ENCODE measurements at places on chromosomes 3 and 15.

GRCh38 chr15:100926258-100926657 lies 7.1 kb downstream of the LRRK1 start:
- DNase-seq: no peak

- no peak for DNase-seq
Observed at GRCh38 chr3:138692152-138692551, 83.6 kb downstream of the FAIM start.

- peak; percentile 96 for DNase-seq
Observed at GRCh38 chr15:70741107-70741531, 22.2 kb downstream of the UACA start.

GRCh38 chr3:195540027-195540426 lies 3.1 kb downstream of the PPP1R2 start:
- no peak for DNase-seq

DNA sequence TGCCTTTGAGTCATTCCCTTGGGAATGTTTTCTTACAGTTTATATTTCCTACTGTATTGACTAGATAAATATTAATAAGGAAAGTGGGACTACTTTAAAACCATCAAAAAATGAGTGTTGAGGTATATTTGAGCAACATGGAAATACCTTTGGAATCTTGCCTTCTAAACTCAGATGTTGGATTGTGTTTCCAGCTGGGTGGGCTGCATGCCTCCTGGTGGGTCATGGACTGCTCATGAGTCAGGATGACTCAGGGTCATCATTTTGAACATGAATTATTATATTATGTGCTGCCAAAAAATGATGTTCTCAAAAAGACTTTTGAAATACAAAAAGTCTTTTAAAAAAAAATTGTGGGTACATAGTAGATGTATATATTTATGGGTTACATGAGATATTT lies 41.1 kb upstream of the APH1B start:
- peak; percentile 68 for DNase-seq

- peak; percentile 4 for DNase-seq
Observed at GRCh38 chr15:92451225-92451825, 57.6 kb downstream of the ST8SIA2 start.

DNA sequence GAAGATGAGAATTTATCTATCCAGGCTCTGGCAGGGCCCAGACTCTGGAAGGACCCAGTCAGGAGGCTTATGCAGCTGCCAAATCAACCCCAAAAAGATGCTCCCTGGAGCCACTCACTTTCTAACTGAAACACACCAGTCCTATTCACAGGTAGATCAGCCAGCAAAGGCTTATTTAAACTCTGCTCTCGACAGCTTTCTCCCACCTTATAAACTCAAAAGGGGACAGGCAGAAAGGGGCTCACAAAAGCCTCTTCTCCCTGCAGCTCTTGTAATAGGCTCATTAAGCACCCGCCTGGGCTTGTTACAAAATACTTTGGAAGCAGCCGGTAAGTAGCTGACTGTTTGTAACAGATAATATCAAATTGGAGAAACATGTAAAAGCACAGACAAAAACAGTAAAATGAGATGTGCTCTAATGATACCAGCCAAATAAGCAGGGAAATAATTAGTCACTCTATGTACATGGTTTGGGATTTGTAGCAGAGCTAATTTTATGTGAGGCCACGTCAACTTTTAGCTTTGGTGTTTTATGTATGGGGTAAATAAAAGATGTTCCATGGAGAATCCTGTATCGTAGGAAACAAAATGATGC lies 213.8 kb downstream of the NR2F2 start:
- DNase-seq: no peak

GRCh38 chr3:189800436-189800835 lies 169.2 kb downstream of the TP63 start:
- DNase-seq: no peak

DNA sequence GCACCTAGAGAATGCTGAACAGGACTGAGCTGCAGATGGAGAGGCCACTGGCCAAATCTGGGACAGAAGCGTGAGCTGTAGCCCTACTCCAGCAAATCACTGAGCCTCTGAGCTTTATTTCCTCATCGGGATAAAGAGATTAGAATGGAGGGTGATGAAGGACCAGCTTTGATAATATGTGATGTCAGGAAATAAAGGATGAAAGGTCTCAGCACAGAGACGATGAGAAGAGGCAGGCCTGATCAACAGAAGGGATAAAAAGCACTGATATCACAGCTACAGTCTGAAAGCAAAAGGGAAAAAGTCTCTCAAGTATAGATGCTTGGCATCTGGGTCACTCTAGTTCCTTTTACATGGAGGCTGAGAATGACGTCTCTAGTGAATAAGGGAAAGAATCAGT lies 70.0 kb downstream of the DHX30 start:
- DNase-seq: no peak

- DNase-seq: peak; percentile 66
Observed at GRCh38 chr15:44101944-44102343, 93.1 kb downstream of the FRMD5 start.

DNA sequence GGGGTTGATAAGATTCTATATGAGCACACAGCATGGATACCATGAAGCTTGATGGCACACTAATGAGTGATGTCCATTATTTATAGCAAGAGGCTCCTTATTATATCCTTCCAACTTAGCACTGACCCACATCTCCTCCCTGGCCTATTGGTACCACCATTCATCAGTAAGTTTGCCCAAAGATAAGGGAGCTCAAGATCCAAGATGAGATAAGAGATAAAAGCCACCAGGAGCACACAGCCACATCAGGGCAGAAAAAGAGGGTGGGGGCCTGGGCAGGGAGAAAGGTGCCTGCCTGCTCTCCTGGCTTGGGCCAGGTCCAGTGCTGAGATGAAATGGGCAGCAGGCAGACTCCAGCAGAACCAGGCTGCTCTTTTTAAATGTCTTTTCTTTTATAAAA lies 4.4 kb upstream of the PPP1R14D start:
- no peak for DNase-seq

- no peak for DNase-seq
Observed at GRCh38 chr3:188742755-188743550, 428.8 kb upstream of the TPRG1 start.

DNA sequence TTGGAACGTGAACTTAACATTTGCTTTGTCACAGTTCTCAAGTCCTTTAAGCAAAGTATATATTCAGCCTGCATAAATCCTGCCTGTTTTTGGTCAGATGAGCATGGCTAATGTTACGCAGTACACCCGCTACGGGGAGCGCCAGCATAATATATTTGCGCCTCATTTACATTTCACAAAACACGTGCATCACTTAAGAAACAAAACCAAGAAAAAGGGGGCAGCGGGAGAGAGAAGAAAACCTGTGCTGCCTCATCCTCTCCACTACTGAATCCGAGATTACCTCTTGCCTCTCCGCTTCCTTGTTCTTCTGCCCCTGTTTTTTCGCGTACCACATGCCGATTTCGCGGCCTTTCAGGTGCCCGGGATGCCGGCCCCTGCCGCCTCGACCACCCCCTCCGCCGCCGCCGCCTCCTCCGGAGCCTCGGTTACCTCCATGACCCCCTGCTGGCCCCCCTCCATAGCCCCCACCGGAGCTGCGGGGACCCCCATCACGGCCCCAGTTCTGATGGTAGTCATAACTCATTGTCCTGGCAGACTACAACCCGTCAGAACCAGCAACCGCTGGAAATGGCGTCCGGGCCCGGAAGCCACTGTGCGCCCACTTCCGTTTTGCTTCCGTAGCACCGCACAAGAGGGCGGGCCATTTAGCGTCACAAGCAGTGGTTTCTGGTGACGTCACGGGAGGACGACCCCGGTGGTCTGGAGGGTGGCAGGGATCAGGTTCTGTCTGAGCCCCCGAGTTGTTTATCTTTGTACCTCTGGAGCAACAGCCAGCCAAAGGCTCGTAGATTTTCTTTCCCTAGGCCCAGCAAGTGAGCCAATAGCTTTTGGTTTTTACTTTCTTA lies at the start of gene DHX36:
Gene DHX36, minus strand, starts transcription at position 597 of the 848 bp plus-strand sequence. Its CDS starts 71 bp downstream, at position 526.
- DNase-seq: peak; percentile 95

DNA sequence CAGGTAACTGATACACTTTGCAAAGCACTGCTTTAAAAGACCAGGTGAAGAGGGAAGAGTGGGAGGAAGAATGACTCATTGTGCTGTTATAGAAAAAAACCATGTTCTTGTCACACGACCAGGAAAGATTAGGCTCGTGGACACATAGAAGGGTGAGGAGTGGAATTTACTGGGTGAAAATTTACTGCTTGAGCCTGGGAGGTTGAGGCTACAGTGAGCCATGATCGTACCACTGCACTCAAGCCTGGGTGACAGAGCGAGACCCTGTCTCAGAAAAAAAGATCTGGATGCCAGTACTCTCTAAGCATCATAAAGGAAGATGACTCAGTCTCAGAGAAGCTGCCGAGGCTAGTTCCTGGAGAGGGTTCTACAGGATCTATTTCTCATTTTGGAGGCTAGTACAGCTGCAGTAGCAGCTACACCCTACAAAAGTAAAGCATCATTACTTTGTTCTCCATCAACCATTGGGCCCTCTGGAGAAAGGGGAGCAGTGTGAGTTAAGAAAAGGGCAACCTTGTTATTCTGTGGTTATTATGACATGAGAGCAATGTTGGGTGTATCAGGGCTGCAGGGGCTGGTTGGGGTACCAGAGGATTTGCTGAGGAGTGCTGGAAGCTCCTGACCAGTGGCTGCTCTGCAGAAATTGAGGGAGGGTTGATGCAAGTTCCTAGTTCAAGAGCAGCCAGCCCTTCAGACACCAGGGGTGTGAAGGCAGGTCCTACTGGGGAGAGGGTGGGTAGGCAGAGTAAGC lies 75.4 kb downstream of the CMTM8 start:
- peak; percentile 39 for DNase-seq

DNA sequence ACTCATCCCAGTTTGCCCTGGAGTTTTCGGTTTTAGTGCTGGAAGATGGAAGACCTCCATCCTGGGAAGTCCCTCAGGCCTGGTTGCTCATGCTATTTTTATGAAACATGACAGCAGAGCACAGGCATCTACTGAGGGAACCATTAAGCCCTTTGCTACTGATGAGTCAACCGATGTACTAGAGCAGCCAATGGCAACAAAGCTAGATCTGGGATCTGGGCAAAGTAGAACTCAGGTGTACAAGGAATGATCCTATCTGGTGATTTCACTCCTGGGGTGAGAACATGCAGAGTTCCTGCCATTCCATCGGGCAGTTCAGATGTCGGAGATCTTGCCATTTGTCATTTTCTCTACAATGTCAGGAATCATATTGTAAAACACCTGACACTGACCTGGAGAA lies 166.2 kb upstream of the NSMCE3 start:
- no peak for DNase-seq

GRCh38 chr15:100247228-100248225 lies 94.2 kb downstream of the ADAMTS17 start:
- DNase-seq: no peak

DNA sequence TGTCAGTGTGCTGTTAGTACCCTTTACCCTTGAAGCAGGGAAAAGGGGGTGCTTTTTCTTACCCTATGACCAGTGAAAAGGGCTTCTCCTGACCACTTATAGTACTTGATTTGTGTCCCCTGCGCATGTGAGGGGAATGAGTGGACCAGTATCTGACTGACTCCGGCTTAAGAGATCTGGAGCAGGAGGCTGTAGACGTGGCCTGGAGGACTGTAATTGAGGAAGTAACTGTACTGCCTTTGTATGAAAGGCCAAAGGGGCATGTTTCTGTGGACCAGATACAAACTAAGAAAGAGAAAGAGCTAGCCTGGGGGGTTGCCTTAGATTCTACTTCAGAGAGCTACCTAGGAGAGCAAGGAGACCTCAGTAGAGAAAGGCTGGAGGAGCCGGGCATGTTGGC lies 89.9 kb upstream of the TBL1XR1 start:
- no peak for DNase-seq

DNA sequence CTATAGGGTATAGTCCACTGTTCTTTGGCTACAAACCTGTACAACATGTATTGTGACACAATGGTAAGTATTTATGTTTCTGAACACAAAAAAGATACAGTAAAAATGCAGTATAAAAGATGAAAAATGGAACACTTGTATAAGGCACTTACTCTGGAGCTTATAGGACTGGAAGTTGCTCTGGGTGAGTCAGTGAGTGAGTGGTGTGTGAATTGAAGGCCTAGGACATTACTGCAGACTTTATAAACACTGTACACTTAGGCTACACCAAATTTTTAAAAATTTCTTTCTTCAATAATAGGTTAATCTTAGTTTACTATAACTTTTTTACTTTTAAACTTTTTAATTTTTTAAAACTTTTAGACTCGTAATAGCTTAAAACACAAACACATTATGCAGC lies 10.5 kb upstream of the PDZRN3 start:
- DNase-seq: no peak

DNA sequence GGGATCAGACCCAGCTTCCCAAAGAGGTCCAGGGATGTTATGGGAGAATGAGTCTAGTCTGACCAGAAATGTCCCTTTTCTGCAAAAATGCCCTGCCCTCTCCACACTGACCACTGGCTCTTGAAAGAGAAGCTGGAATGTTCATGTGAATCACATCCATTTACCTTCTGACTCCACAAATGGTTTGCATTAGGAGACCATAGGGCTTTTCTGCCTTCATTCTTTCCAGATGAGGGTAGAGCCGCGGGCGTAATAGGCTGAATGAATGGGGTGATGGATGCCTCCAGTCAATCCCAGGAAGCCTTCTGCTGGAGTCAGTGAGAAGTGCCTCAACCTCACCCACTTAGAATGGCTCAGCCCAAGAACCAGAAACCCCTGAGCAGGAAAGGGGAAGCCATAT lies 47.2 kb upstream of the IREB2 start:
- DNase-seq: no peak

DNA sequence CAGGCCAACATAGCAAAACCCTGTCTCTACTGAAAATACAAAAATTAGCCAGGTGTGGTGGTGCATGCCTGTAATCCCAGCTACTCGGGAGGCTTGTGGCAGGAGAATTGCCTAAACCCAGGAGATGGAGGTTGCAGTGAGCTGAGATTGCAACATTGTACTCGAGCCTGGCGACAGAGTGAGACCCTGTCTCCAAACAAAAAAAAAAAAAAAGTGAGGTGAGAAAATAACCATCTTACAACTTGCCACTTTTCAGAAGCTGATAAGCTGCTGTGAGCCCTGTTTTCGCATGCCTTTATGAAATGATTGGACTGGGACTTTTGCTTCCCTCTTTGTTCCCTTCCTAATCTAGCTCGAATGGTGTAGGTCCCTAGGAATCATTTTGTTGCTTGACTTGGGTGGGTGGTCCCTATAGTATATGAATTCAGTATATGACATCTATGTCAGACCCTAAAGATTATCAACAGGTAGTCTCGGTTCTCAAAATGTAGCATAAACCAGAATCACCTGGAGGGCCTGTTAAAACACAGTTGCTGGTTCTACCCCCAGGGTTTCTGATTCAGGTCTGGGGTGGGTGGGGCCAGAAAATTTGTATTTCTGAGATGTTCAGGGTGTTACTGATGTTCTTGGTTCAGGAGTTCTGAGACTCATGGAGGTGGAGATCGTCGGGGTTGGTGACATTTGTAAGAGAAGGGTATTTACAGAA lies 107.9 kb downstream of the FNDC3B start:
- DNase-seq: no peak

GRCh38 chr3:1251282-1252060 lies 158.6 kb downstream of the CNTN6 start:
- DNase-seq: peak; percentile 10

Data from fibroblast of pulmonary artery (primary cell).